NCI-H1436 (cell line): ENCODE measurements at places on chromosomes 7 and 10.

DNA sequence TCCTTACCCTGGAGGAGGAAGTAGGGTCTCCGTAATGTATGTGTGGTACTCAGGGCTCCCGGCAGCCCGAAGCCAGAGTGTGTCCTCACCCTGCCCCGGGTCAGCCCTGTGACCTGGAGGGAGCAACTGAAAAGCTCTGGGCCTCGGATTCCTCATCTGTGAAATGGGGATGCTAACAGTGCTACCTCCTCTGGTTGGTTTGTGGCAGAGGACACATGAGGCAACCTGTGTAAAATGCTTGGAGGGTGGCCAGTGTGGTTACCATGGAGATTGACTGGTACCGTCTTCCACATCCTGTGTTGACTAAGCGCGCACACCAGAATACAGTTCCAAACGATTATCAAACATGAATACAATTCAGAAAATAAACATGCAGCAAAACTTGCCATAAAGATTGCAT is 163.8 kb upstream of the KLF6 start:
- DNase-seq = peak; percentile 9

GRCh38 chr10:29344073-29344820 is 55.4 kb downstream of the LYZL1 start:
- no peak for DNase-seq

DNA sequence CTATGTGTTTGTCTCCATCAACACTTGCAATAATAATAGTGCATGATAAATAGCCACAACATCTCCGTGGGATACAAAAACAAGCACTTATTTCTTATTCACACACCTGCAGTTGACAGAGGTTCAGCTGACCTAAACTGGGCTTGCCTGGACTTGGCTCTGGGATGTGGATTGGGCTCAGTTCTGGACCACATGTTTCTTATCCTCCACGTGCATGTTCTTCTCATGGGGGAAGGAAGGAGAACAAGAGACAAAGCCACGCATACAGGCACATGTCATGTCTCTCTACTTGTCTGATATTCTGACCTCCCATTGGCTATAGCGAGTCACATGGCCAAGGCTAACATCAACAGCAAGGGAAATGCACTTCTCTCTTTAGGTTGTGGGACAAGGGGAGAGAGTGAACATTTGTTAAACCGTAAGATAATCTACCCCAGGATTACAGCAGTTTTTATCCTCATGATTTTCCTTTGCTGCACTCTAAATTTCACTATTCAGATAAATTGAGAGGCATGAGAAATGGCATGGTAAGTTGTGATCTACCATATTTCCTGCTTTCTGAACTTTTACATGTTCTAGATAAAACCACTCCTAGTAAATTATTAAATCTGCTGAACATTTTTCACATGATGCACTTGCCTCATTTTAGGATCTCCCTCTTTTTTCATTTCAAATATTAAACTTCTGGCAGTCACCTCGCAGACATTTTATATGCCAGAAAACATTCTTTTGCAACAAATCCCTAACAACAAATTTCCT is 33.7 kb downstream of the CFAP58 start:
- DNase-seq = no peak

- no peak for DNase-seq
Observed at GRCh38 chr7:120221666-120222065, 51.3 kb upstream of the KCND2 start.

DNA sequence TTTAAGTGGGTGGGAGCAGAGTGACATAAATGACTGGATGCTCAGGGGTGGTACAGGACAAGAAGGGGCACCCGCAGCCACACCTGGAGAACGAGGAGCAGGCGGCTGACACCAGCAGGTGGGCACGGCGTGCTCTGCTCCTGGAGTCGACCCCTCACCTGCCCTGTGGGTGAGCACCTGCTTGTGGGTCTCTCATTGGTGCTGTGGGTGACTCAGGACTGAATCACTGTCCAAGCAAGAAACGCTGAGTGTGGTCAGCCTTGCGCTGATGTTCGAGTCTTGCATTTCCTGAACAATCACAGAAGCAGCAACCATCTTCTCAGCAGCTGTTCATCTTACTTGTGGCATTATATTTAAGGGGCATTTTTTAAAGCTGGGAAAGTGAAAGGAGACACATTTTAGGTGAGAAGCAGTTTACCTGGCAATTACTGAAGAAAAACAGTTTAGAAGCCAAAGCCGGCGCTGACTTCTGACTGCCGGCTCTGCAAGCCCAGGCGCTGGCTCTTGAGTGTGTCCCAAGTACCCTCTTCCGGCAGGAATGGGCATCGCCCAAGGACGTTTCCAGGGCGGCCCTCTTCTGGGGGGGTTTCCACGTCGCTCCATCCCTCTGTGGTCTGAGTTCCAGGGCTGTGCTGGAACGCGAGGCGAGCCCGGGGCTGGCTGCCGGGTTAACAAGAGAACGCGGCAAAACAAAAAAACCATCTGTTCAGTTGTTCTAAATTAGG is 145.2 kb upstream of the PFKP start:
- no peak for DNase-seq

- DNase-seq = no peak
Observed at GRCh38 chr10:112366992-112367391, 6.9 kb upstream of the ACSL5 start.

DNA sequence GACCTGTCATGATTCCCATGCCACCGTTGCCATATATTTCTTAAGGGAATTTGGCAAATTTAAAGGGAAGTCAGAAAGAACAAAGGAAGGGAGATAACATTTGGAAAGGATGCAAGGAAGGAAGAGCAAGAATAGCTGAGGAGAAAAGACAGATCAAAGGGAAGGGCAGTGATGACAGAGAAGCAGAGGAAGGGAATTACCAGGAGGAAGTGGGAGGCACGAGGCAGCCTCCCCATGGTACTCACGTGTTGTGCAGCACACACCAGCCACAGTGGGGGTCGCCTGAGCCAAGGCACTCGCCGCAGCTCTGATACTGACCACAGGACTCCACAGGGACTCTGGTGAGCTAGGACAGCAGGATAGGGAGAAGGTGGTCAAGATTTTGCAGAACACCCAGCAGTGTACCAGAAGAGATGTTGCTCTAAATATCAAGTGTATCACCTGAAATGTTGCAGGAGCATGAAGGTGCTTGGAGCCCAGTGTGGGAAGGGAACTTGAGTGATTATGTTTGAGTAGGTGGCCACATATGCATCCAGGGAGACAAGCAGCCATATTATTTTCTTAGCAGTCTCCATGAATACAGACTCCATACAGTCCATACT is 335.3 kb downstream of the PLXNA4 start:
- DNase-seq = no peak

GRCh38 chr10:126661841-126662515 is 8.5 kb downstream of the C10orf90 start:
- no peak for DNase-seq

GRCh38 chr10:14727924-14728323 is 46.8 kb downstream of the FAM107B start:
- DNase-seq = no peak

- DNase-seq = peak; percentile 70
Observed at GRCh38 chr7:129797214-129797789, 155.5 kb downstream of the UBE2H start.

- DNase-seq = no peak
Observed at GRCh38 chr10:80324086-80324485, 32.5 kb downstream of the DYDC1 start.

- no peak for DNase-seq
Observed at GRCh38 chr10:121880895-121881294, 46.9 kb downstream of the ATE1 start.

DNA sequence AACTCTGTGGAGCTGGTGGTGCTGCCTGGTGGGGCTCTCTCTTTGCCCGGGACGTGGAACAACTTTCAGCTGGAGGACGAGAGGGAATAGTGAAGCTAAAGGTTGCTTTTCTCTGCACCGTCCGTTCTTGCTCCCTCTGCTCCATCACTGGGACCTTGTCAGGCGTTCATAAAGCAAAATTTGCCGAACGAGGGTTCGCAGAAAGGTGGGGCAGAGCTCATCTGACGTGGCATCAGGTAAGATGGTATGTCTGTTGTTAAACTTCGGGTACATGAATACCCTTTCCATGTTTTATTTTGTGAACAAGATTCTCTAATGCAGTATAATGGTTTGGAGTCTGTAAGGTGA is 416 bp downstream of the BBS9 start:
- DNase-seq = no peak

DNA sequence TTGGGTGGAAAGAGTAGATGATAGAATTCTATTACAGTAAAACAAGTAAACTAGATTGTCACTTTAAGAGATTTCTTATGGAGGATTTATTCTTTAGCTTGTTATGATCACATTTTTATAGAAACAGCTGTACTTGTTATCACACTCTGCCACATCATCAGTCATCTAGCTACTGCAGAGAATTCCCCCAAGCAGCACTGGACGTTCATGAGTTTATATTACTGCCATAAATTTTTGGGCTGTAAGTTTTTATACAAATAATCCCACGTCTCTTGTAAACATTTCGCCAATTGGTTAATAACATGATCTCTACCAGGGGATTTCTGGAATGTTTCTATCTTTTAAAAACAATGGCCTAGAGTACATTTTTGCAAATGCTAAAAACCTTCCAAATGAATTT is 238.8 kb downstream of the POLR1F start:
- no peak for DNase-seq

DNA sequence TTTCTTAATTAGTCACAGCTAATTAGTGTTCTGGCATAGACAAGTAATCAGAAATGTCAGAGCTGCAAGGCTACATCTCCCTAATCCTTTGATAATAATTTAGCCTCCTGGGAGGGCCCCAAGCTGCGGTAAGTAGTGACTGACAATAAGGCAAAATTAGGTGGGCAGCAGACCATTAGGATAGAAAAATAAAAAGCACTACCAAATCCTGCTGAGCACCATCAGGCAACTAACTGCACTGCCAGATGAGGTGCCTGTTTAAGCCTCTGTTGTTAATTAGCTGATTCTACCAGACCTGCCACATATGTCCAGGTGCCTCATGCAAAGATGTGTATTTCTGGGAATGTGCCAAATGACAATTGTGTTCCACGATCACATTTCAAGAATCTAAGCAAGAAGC is 32.5 kb upstream of the FEZF1 start:
- DNase-seq = no peak

GRCh38 chr7:129354428-129355157 is 79.6 kb upstream of the STRIP2 start:
- no peak for DNase-seq

GRCh38 chr7:94513565-94513860 is 3.9 kb downstream of the CASD1 start:
- no peak for DNase-seq

GRCh38 chr7:134452419-134452838 is 6.5 kb downstream of the AKR1B1 start:
- no peak for DNase-seq

- DNase-seq = no peak
Observed at GRCh38 chr7:50697748-50698147, 84.9 kb downstream of the GRB10 start.

DNA sequence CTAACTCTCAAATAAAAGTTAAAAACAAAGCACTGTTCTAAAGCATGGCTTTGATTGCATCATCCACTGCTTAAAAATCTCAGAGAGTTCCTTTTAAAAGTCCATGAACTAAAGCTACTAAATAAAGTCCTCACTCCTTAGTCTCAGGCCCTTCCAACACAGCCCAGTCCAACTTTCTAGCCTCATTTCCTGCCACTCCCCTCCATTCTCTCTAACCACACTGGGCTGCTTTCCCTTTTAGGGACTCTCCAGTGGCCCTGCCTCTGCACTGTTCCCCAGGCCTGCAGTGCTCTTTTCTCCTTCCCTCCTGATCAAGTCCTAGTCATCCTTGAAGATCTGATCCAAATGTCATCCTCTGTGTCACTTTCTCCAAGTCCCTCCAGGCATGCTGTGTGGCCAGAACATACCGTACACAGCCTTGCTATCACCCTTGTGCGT is 56.9 kb upstream of the PPP1R3C start:
- no peak for DNase-seq

- no peak for DNase-seq
Observed at GRCh38 chr7:55500117-55500756, 72.1 kb downstream of the VOPP1 start.

GRCh38 chr10:80081801-80082750 is 3.6 kb downstream of the TMEM254 start:
- no peak for DNase-seq

GRCh38 chr10:5608608-5609220 is 57.7 kb downstream of the ASB13 start:
- DNase-seq = no peak
